ENCODE measurements at places on chromosomes 5 and 9.

GRCh38 chr5:25568294-25568693 is 923.5 kb upstream of the CDH10 start:
- DNase-seq, result no peak

DNA sequence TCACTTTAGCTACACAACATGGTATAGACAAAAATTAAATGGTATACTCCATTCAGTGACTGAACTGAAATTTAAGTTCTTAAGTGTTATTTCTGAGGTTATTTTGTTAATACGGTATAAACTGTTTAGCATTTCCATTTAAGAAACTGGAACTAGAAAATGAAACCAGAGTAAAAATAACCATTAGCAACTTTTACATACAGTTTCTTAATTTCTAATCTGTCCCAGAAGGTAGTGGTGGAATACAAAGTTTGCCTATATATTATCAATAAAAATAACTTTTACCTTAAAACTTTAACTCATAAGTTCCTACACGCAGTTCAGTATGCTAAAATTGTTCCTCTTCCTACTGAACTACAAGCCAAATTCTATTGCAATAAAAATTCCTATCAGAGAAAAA is 10.3 kb downstream of the GOLPH3 start:
- no peak for DNase-seq

DNA sequence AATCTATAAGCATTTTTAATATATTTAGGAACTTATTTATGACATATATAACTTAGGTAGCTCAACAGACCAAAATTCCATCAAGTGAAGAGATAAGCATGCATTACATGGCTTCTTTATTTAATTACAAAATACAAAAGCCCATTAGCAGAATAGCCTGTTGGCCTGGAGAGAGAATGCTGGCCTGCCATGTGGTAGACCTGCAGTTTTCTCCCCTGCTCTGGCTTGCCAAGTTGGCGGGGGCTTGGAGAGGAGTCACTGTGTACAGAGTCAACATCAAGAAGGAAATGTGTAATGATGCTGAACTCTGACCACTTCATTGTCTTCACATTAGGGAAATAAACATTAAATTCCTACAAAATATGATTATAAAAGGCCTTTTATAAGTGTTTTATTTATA is 69.8 kb upstream of the CNTLN start:
- DNase-seq, result no peak

GRCh38 chr9:110916403-110916802 is 121.9 kb downstream of the LPAR1 start:
- DNase-seq, result no peak

GRCh38 chr5:9362600-9362999 is 183.3 kb downstream of the SEMA5A start:
- no peak for DNase-seq

DNA sequence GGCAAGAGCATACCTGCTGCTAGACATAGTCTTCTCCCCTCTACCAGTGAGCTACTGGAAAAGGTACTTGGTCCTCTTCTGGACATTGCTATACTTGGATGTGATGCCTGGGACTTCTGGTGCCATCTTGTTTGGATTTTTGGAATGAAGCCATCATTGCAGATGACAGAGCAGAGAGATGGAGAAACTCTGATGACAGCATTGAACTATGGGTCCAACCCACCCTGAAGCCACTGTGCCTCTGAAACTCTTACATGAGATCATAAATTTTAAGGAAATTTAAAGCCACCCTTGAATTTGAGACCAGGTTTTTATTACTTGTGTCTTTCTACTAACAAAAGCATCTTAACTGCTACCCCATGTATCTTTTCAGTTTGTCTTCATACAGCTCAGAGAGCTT is 151.1 kb upstream of the SMIM23 start:
- DNase-seq, result no peak

Measured in esophagus squamous epithelium (tissue), 5 donors.